ENCODE measurements at places on chromosomes 5 and 9. TPM values are rescaled to one million over a fixed set of nuclear protein-coding genes. Genes with fewer than 3 reads are reported as not detected.

The C9 gene
- not detected for total RNA-seq

The TAS2R1 gene
- total RNA-seq = not detected

The ISOC1 gene
- 23.9 TPM for total RNA-seq

The CCL28 gene
- 7.5 TPM for total RNA-seq

The MLANA gene
- total RNA-seq = not detected

The SGCD gene
- total RNA-seq = 0.29 TPM

The OTP gene
- total RNA-seq = not detected

The DDX4 gene
- total RNA-seq = not detected

The PCDHGB6 gene
- 3.6 TPM for total RNA-seq

The SPRY4 gene
- total RNA-seq = 34.7 TPM

The HAPLN1 gene
- not detected for total RNA-seq

The IRX1 gene
- total RNA-seq = 6.5 TPM

The SEMA5A gene
- total RNA-seq = 4.0 TPM

The ESM1 gene
- total RNA-seq = 3.8 TPM

The RANBP17 gene
- 7.1 TPM for total RNA-seq

The SOWAHA gene
- total RNA-seq = 0.21 TPM

The FST gene
- 0.33 TPM for total RNA-seq

The CCL27 gene
- not detected for total RNA-seq

The DNAJC18 gene
- 8.1 TPM for total RNA-seq

The ACTL7A gene
- not detected for total RNA-seq

The GFI1B gene
- total RNA-seq = not detected

The TLE1 gene
- 64.1 TPM for total RNA-seq

The CNTLN gene
- total RNA-seq = 3.8 TPM

The PRKACG gene
- not detected for total RNA-seq

The FLT4 gene
- total RNA-seq = 2.6 TPM

The MYOZ3 gene
- total RNA-seq = 4.6 TPM

The LCN15 gene
- not detected for total RNA-seq

The ANKRD18A gene
- 2.4 TPM for total RNA-seq

The PCDHB1 gene
- under 0.01 TPM for total RNA-seq

The HTR4 gene
- total RNA-seq = not detected

The ISL1 gene
- total RNA-seq = 0.17 TPM

The CTXN3 gene
- not detected for total RNA-seq

The RRAGA gene
- 54.6 TPM for total RNA-seq

The RFESD gene
- 0.21 TPM for total RNA-seq

The CARTPT gene
- total RNA-seq = not detected

The GABRA6 gene
- total RNA-seq = not detected

The FYB1 gene
- total RNA-seq = not detected

The MAST4 gene
- total RNA-seq = 20.9 TPM

The LCN2 gene
- total RNA-seq = 283 TPM

The ARHGEF39 gene
- total RNA-seq = 1.2 TPM

The CCNI2 gene
- 1.6 TPM for total RNA-seq

The IGFBPL1 gene
- 2.5 TPM for total RNA-seq

The RAB24 gene
- 28.3 TPM for total RNA-seq

The PIP5KL1 gene
- total RNA-seq = 4.2 TPM

The OR1J2 gene
- not detected for total RNA-seq

The DEPDC1B gene
- 10.6 TPM for total RNA-seq

The ALDOB gene
- total RNA-seq = not detected

Measured in kidney epithelial cell (primary cell).